NCI-H510A (cell line): ENCODE measurements at places on chromosomes 16 and 17.

DNA sequence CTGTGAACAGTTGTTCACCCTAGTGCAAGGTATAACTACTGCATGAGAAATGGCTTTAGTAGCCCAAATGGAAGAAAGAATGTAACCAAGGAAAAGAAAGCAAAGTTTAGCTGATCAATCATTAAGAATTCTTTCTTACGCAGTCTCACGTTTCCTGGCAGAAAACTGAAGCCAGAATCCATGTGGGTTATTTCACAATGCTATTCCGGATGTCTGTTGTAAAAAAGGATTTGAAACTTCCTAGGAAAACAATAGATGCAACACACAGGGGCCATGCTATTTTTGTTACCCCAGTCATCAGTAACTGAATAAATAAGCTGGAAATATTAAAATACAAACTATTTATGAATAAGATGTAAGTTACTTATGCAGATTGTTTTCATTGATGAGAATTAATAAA is 802.5 kb downstream of the CDH8 start:
- no peak for DNase-seq

DNA sequence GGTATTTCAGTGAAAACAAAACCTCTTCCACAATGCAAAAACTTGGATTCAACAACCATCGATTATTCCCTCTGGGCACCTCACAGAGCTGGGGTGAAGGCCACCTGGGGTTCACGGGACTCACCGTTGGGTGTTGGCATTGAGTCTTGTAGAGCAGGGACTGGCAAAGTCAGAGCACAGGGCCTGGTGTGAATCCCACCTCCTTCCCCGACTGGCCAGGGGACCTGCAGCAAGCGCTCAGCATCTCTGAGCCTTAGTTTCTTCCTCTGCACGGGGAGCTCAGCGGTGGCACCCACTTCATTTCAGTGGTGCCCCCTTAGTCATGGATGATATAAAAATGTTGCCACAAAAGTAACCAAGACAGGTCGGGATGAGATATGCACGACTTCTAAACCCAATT is 100.4 kb downstream of the METRNL start:
- no peak for DNase-seq

DNA sequence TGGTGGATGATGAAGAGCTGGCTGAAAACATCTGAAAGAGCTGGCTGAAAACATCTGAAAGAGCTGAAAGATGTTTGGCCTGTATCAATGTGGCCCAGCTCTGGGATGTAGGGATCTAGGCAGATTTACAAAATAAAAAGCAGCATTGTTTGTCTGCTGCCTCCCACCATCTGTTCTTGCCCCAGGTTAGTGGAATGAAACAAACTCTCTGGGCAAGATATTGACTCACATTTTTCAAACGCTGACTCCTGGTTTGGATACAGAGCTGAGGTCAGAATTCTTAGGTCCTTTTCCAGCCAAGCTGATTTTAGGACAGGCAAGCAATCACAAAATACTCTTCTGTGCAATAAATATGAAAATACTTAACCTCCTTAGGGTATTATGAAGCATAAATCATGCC is 139.0 kb downstream of the STX8 start:
- no peak for DNase-seq

GRCh38 chr16:84050316-84050715 is 7.7 kb upstream of the SLC38A8 start:
- no peak for DNase-seq

GRCh38 chr16:81485824-81486539 is 41.4 kb downstream of the CMIP start:
- DNase-seq: no peak

GRCh38 chr16:10888320-10888937 is 11.4 kb downstream of the CIITA start:
- no peak for DNase-seq
